AG10803 (cell line): ENCODE measurements at places on chromosomes 4 and X.

DNA sequence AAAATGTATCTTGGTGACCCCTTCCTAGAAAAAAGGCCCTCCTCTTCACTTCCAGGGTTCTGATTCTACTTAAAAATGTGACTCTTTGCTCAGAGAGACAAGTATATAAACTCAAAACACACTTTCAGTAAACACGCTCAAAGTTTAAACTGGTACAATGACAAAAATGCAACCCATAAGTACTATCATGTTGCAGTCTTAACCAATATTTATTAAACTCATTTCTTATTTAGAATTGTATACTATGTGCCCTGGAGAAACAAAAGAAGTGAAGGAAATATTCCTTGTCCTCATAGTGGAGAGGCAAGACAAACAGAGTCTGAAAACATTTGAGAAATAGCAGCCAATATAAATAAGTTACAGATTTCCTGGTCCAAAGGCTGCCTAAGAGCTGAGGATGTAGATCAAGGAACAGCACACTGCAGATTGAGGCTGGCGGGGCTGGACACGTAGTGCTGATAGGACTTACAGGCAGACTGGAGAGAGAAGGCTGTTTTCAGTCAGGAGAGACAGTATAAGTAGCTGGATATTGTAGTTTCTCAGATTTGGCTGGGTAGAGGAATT is 39.1 kb upstream of the ANXA3 start:
- DNase-seq, result no peak

- DNase-seq, result no peak
These were observed 36.9 kb downstream of the LAMTOR3 start for GRCh38 chr4:99857307-99857706.

GRCh38 chr4:82284858-82285805 is 88.7 kb downstream of the HNRNPD start:
- DNase-seq, result peak; percentile 98

DNA sequence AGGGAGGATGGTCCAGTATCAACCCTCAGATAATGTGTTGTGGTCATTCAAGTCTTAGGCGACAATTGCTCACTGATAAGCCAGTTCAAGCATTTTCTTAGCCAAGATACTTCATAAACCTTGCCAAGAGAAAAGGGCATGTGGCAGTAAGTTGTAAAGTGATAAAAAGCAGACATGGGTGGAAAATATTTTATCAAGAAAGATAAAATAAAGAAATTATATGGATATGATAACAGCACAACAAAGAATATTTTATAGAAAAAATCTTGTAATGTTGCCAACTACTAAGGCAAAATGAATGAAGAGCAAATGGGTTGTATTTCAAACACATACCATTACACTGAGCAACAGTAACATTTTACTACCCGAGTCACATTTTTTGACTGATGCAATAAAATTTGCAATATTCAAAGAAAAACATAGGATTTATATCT is 217.4 kb upstream of the PITX2 start:
- peak; percentile 69 for DNase-seq

DNA sequence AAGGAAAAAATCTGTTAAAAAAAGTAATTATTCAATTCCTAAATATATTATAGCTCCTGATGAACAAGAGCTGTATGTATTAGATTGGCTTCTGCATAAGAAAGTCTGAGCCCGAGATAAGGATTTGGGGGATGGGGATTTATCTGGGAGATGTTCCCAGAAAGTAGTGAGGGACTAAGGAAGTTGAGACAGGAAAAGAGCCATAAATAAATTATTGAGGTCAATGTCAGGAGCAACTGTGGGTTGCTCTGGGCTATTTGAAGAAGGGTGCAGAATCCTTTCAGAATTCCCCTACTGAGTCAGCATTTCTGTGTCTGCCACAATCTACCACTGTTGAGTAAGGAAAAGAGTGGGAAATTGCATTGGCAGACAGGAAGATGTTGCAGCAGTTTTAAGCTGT is 3.1 kb upstream of the TDO2 start:
- DNase-seq, result peak; percentile 51
